Stimulated activated effector memory CD8-positive, alpha-beta T cell treated with anti-CD3 and anti-CD28 coated beads, Interleukin-12 subunit alpha, Interleukin-12 subunit beta, amount 100 ng/mL, for 72 hours (primary cell): ENCODE measurements at places on chromosomes 3 and 15.

DNA sequence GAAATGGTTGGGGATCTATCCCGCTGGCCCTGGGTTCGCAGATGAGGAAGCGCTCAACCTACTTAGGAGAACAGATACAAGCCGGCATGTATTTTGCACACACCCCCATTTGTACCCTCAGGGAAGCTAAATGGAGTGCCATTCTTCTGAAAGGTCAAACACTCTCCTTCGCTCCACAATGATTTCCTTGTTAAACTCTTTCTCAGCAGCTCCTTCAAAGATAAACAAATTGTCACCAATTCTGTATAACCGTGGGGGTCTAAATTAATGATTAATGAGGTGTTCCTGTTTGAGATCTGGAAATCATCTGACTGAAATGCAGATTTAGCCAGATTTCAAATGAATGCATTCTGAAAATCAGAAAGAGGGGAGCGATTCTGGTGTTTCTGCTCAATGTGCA, 124.0 kb downstream of the MEGF11 start:
- DNase-seq: no peak

GRCh38 chr15:48645558-48646330, at the start of gene FBN1:
FBN1 (minus strand) TSS chr15:48645709; CDS start chr15:48644769, 940 bp downstream.
- no peak for DNase-seq

DNA sequence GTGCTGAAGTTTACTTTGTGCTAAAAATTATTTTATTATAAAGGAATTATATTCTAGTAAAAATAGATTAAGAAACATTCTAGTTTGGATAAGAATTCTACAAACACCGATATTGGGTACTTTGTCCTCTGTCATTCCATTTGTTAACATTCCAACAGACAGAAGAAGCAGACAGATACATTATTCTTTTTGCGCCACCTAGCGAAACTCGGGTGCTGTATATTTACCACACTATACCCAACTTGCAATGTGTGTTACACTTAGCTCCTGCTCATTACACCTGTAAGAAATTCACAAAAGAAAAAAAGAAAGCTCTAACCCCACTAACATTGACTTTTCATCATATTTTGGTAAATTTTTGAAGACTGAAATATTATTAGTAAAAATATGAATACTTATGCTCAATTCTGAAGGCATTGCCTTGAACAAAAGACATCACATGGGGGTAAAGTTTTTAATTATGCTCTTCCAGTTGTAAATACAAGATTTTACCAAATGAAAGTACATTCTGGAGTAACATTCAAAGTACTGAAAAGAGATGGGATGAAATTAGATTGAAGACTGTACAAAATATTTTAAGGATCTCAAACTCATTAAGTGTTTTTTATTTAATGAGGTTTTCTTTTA, 136.5 kb upstream of the MLF1 start:
- no peak for DNase-seq

GRCh38 chr3:170307671-170308405, 49.7 kb upstream of the SKIL start:
- no peak for DNase-seq

DNA sequence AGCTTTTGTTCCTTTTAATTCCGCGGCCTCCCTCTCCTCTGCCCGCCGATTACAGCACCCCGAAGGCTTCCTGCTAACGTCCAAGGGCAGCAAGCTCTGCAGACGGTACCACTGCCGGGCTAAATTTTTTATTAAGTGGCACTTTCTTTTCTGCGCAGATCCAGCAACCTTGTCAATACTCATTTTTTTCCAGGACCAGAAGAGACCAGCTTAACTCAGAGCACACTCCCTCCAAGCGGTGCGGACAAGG, 542 bp upstream of the MEIS2 start:
- DNase-seq: no peak

- no peak for DNase-seq
Measured at GRCh38 chr3:11808231-11808630, 38.5 kb downstream of the TAMM41 start.

DNA sequence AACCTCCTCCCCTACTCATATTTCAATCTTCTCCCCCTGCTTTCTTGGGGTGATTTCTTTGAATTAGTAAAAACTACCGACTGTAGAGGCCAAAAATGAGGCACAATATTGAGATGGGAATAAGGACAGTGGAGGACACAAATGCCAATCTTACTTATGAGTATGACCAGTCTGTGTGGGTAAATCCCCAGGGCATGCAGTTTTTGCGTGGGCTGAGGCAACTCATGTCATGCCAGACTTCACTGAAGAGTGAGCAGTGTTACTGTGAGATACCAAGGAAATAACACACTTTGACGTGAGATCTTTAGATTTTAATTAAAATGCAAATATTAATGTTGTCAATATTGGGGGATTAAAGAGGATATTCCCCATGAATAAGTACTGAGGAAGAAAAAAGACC, 254.3 kb upstream of the ICE2 start:
- DNase-seq: no peak

DNA sequence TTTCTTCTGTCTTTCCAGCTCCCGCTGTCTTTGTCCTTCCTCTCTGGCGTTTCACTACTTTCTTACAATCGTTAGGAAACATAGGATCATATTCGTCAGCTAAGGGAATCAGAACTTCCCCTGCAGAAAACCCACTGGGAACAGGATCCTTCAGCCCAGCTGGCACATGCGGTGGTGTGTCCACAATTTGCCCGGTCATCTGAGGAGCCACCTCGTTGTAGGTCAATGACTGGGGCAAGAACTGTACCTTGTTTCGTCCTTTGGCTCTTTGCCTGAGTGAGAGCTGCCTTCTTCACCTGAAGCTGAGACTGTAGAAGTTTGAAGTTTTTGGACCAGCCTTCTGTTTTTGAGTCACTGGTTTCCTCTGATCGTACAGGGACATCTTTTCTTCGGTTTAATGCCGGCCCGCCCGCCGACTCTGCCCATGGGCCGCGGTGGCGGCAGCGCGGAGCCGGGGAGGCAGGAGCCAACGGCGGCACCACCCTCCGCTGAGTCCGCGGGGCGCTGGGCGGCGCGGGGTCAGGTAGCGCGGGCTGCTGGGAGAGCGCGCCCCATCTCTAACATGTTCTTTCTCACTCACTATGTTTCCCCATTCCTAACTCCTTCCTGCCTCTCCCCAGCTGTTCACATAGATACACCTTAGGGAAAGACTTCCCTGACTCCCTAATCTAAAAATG, 214.1 kb upstream of the NANOGP8 start:
- DNase-seq: no peak

DNA sequence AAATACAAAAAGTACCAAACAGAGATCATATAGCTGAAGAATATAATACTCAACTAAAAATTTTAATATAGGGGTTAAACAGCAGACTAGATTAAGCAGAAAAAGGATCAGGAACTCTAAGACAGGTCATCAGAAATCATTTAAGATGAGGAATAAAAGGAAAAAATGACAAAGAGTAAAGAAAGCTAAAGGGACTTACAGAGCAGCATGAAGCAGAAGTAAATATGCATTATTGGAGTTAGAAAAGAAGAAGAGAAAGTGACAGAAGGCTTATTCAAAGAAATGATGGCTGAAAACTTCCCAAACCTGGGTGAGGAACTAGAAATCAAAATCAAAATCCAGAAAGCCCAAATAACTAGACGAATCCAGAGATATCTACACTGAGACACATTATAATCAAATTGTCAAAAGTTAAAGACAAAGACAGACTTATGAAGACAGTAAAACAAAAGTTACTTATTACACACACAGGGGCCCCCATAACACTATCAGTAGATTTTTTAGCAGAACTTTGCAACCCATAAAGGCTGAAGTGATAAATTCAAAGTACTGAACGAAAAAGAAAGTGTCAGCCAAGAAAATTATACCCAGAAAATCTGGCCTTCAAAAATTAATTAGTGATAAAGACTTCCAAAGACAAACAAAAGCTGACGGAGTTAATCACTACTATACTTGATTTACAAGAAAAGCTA, 95.6 kb downstream of the SCAPER start:
- no peak for DNase-seq

DNA sequence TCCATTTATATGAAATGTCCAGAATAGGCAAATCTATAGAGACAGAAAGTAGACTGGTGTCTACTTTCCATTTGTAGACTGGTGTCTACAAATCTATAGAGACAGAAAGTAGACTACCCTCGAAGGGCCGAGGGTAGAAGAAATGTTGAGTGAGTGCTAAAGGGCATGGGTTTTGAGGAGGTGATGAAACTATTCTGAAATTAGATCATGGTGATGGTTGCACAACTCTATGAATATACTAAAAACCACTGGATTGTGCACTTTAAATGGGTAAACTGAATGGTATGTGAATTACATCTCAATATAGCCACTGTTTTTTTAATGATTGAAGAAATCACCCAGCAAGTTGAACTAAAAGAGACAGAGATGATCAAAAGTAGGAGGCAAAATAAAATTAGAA, 27.9 kb downstream of the TP53BP1 start:
- no peak for DNase-seq

GRCh38 chr3:16148783-16149182, 25.7 kb upstream of the GALNT15 start:
- no peak for DNase-seq

DNA sequence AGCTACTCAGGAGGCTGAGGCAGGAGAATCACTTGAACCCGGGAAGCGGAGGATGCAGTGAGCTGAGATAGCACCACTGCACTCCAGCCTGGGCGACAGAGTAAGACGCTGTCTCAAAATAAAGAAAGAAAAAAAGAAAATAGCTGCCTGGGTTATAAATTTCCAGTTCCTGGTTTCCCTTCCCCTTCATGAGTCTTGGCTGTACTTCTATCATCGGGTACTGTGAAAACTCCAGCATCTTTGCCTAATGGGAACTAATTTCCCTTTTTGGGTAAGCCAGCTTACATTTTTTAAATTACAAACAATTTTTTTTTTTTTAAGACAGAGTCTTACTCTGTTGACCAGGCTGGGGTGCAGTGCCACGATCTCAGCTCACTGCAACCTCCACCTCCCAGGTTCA, 15.0 kb downstream of the DENND4A start:
- DNase-seq: no peak

GRCh38 chr3:155352900-155353490, 59.5 kb upstream of the STRIT1 start:
- no peak for DNase-seq

- DNase-seq: no peak
Measured at GRCh38 chr15:40984964-40985363, 31.7 kb downstream of the CHAC1 start.

GRCh38 chr3:194212845-194213331, 76.9 kb downstream of the HES1 start:
- no peak for DNase-seq

DNA sequence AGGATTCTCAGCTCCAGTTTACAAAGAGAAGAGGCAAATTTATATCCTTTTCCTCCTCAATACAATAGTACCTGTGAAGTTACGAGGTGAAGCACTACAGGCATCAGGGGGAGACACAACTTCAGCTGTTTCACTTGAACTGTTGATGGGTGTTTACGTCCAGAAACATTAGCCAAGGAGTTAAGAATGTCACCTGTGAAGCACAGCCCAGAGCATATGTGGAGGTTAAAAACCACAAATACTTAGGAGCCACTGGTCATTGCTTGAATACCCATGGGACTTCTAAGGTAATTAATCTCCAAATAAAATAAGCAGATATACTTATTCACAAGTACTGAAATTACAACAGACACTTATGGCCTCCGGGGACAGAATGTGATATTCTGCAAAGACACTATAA, 246.5 kb downstream of the ULK4 start:
- DNase-seq: no peak

DNA sequence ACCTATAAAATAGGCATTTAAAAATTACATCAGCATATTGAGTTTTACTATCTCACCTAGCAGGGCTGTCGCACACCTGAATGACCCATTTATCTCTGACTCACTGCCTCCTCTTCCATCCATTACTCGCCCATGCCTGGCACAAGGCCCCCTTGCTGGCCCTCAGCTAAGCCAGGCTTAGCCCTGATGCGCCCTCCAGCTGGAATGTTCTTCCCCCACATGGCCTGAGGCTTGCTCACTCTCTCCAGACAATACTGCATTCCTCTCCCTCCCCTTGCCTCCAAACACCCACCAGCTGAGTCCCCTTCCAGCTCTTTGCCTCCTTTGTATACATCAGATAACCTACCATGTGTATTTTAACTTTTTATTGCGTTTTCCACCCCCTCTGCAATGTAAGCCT, 7.2 kb downstream of the SH3BP5 start:
- DNase-seq: no peak

GRCh38 chr3:23527326-23527725, 278.4 kb upstream of the UBE2E1 start:
- DNase-seq: no peak

- no peak for DNase-seq
Measured at GRCh38 chr15:41661078-41661517, 893 bp downstream of the MGA start.

GRCh38 chr3:13482106-13482690, 2.1 kb downstream of the HDAC11 start:
- no peak for DNase-seq

- DNase-seq: no peak
Measured at GRCh38 chr3:4501437-4501836, 8.3 kb downstream of the ITPR1 start.

GRCh38 chr3:147384210-147385058, 21.9 kb downstream of the ZIC4 start:
- DNase-seq: no peak

DNA sequence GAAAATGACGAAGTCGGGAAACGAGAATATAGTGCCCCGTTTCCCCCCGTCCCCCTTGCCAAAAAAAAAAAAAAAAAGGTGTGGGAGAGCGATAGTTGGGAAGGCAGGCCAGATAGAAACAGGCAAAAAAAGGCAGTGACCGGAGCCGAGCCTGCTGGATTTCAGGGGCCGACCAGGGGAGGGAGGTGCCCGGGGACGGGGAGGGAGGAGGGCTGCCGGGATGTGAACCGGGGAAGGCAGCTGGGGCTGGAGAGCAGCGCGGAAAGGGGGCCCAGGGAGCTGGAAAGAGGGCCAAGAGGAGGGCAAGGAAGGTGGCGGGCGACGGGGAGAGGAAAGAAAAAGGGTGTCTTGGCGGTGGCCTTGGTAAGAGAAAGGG, 837 bp downstream of the LRRN1 start:
- no peak for DNase-seq

GRCh38 chr3:129485721-129486663, 42.4 kb upstream of the RHO start:
- DNase-seq: no peak

GRCh38 chr15:39587731-39588530, 7.1 kb downstream of the THBS1 start:
- no peak for DNase-seq

GRCh38 chr3:53613125-53613524, 118.7 kb downstream of the CACNA1D start:
- DNase-seq: no peak

DNA sequence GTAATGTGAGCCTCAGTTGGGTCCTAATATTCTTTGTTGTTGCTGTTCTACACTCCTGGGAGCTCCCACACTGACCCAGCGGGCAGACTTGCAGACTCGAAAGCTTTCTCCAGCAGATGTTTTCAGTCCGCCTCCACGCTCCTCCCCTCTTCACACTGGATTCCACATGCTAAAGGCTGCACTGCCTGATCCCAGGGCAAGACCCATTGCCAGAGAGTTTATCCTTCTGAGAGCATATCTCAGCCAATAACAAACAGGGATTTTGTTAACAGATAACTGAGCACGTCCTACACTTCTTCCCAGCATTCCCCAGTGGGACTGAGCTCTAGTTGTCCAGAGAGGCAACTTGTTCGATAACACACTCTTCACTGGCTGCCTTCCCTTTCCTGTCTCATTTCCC, 8.0 kb upstream of the COL6A6 start:
- DNase-seq: no peak

GRCh38 chr3:120311863-120312794, 27.1 kb upstream of the GPR156 start:
- DNase-seq: no peak
